ENCODE measurements at places on chromosomes 6 and 20.

DNA sequence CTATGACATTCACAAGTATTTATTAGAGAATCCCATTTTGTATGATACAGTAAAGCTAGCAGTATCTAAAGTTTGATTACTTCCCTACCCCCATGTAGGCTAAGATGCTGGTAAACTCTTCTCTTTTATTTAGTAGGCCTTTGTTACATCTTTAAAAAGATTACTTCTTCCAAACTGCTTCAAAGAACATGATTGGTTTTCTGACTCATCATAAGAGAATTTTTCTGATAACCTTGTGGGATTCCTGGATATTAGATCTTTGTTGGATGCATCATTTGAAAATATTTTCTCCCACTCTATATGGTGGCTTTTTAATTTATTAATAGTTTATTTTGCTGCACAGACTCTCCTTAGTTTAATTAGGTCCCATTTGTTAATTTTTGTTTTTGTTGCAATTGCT lies 898.3 kb upstream of the ADGRB3 start:
- DNase-seq, result no peak

DNA sequence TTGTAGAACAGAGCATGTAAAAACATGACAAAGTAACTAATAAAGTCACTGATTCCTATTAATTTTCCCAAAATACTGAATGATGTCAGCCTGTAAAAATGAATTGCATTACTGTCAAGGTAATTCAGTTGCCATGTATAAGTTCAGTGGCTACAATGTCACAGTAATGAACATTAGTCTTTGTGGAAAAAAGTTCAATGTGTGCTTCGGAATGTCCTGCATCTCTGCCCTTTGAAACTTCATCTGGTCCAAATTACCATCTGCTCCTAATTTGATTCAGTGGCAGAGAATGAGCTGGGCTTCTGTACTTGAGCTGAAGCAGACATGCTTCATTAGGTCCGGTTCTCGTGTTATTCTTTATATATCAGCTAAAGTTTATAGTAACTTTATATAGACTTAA lies 567.4 kb downstream of the COL12A1 start:
- no peak for DNase-seq

- DNase-seq, result no peak
Measured at GRCh38 chr6:83615025-83615999, 93.6 kb downstream of the SNAP91 start.

DNA sequence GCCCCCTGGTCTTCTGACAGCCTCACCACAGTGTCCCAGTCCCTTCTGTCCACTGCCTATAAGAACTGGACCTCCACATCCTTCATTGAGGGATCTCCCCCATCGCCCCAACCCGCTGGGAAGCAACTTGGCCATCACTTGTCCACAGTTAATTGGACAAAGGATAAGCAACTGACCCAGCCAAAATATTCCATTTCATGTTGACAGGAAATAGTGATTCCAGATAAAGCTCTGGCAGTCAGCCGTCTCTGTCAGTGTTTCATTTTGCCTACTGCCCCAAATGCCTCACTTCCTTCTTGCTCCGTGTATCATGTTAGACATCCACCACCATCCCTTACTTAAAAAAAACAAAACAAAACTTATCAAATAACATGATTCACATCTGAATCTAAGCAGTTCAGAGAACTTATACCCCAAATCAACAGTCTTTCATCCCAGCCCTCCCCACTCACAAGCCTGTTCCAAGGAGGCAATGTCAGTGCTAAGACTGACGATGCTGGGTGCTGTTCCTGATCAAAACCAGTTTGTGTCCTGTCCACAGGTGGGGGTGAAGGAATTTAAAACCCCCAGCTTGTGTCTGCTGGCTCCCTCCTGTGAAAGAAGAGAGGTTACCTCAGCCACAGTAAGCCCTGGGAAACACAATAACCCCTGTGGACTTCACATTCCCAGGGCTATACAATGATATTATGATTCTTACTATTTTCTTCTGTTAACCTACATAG lies 162.5 kb downstream of the WDR27 start:
- DNase-seq, result no peak

DNA sequence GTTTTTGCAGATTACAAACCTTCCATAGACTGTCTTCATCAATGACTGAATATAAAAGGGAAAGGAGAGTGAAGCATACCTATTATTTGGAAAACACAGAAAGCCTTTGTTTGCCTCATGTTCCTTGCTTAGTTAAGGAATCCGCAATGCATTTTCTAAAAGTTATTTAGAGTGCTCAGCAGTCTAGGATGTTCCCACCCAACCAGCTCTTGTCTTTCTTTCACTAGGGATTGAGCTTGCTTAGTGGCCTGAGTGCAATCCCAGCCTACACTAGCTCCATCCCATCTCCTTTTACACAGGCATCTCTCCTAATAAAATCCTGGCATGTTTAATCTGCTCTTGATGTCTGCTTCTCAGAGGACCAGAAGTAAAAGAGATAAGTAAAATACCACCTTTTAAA lies 850.5 kb upstream of the GJE1 start:
- no peak for DNase-seq

GRCh38 chr20:58064411-58065010 lies 163.9 kb downstream of the ANKRD60 start:
- no peak for DNase-seq

- DNase-seq, result no peak
Measured at GRCh38 chr20:54479138-54479906, 3.9 kb downstream of the DOK5 start.

DNA sequence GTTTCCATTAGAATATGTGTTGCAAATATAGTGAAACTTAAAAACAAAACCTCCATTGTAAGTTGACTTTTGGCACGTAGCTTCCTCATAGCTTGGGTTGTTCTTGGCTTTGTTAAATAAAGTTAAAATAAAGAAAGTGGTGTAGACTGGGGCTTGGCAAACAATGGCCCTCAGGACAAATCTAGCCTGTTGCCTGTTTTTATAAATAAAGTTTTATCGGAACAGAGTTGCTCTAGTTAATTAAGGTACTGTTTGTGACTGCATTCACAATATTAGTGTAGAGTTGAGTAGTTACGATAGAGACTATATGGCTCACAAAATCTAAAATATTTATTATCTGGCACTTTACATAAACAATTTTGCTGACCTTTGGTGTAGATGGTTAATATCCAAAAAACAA lies 168.8 kb downstream of the CDKAL1 start:
- no peak for DNase-seq

DNA sequence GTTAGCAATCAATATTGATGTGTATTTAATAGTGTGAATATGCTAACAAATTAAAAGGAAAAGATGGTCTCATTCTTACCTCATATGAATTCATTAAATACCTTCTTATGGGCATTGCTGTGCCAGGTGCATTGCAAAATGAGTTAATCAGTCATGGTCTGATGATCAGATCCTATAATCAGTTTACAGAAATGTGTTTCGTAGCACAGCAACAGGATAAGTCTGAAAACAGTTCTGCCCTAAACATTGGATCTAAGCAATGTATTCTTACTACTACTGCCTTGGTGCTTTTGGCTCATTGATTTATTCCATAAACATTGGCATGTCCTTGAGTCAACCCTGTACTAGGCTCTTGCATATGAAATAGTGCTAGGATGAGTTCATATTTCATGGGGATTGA lies 417.0 kb upstream of the JAG1 start:
- DNase-seq, result no peak

GRCh38 chr6:112432853-112433252 lies 85.7 kb downstream of the RFPL4B start:
- DNase-seq, result no peak

GRCh38 chr6:4586469-4586859 lies 189.7 kb upstream of the CDYL start:
- no peak for DNase-seq

DNA sequence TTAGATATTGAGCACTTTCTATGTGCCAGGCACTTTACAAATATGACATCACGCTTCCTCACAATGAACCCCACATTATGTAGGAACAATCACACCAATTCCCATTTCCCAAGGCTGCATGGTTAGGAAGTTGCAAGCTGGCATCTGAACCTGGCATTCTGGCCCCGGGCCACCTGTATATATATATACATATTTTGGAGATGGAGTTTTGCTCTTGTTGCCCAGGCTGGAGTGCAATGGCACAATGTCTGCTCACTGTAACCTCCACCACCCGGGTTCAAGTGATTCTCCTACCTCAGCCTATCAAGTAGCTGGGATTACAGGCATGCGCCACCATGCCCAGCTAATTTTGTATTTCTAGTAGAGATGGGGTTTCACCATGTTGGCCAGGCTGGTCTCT lies 30.4 kb downstream of the SRC start:
- no peak for DNase-seq

DNA sequence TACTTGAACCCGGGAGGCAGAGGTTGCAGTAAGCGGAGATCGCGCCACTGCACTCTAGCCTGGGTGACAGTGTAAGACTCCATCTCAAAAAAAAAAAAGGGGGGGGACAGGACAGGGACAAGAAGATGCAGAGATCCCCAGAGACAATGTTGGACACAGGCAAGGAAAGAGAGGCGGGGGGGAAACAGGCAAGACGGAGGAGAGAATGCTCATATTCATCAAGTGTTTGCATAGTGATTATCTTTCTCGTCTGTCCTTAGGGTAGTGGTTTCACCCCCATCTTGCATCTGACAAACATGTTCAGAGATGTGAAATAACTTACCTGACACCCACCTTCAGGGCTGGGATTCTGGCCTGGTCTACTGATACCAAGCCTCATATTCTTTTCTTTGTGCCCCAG lies 29.0 kb downstream of the CHMP4B start:
- DNase-seq, result no peak

GRCh38 chr6:36973190-36973589 lies 12.8 kb downstream of the MTCH1 start:
- no peak for DNase-seq

- no peak for DNase-seq
Measured at GRCh38 chr6:13397359-13398068, 69.2 kb upstream of the TBC1D7 start.
